ENCODE measurements at places on chromosomes 1 and 21.

GRCh38 chr1:238318294-238319110 lies 427.8 kb upstream of the ZP4 start:
- no peak for DNase-seq

- no peak for DNase-seq
These were observed 586.3 kb downstream of the LRRIQ3 start for GRCh38 chr1:73611681-73612080.

DNA sequence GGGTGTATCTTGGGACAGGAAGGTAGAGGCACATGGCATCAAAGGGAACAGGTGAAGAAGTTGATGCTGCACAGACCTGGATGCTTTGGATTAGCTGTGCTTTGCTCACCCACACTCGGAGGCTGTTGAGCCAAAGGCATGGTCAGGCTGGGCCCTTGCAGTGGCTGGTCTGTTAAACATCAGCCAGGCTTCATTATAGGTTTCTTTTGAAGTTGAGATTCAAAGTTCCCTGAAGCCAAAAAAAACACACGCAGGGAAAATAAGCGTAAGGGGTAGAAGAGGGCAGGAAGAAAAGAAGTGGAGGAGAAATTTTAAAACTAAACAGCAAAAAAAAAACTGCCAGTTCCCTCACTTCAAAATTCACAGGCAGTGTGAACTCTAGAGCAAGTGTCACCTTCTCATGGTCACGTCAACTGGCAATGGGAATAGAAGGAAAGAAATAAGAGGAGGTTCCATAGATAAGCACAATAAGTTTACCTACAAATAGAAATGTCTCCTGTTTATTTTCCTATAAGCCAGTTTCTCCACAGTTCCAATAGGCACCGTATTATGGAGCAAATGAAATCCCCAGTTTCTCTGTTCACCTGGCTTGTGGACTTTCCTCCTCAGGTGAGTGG lies 139.5 kb downstream of the PAPPA2 start:
- no peak for DNase-seq

GRCh38 chr1:245469006-245469405 lies 314.2 kb downstream of the KIF26B start:
- DNase-seq = no peak

GRCh38 chr1:25550155-25550506 lies 6.7 kb downstream of the LDLRAP1 start:
- DNase-seq = no peak

- DNase-seq = peak; percentile 76
These were observed 20.4 kb upstream of the GNG12 start for GRCh38 chr1:67853704-67854103.

- DNase-seq = no peak
These were observed 6.4 kb downstream of the INPP5B start for GRCh38 chr1:37940299-37940947.

- DNase-seq = peak; percentile 54
These were observed 2.1 kb upstream of the S100A9 start for GRCh38 chr1:153355445-153356071.

DNA sequence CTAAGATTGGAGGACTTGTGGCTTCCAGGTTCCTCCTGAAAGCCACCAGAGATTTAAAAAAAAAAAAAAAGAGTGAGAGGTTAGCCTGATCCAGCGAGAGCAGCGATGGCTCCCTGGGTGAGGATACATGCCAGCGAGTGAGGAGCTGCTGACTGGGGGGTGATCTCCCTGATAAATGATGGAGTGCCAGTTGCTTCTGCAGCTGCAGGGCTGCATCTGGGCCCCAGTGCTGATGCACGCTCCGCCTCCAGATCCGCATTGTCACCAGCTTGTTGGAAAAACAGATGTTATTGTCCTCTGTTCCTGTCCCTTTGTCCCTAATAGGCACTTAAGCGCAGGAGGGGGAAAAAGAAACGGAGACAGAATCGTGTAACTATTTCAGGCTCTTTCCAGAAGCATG lies 28.6 kb downstream of the UBIAD1 start:
- no peak for DNase-seq

GRCh38 chr1:28646040-28646439 lies 2.4 kb upstream of the RNU11 start:
- no peak for DNase-seq

DNA sequence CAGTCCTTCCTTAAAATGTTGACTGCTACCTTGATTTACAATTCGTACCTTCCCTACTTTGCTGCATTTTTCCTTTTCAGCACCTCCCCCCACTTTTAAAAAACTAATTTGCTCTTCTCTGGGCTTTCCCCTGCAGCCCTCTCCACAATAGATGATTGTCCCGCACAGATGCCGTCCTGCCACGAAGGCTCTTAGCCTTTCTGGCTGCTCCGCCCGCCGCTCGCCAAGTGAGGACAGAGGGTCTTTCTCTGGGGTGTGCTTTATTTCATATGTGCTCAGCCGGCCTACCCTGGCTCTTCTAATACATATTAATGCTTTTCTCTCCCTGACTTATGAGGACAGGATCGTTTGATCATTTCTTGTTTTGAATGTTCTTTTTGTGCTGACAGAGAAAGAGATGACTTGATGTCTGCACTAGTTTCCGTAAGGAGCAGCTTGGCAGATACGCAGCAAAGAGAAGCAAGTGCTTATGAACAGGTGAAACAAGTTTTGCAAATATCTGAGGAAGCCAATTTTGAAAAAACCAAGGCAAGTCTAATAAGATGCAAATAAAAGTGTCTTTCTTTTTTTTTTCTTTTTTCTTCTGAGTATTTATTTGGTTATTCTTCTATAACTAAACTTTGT lies 60.6 kb downstream of the SDCCAG8 start:
- DNase-seq = no peak

GRCh38 chr1:24415910-24416665 lies 486 bp downstream of the NIPAL3 start:
- peak; percentile 39 for DNase-seq

- peak; percentile 52 for DNase-seq
These were observed 112.3 kb upstream of the NFIA start for GRCh38 chr1:60969971-60970509.

DNA sequence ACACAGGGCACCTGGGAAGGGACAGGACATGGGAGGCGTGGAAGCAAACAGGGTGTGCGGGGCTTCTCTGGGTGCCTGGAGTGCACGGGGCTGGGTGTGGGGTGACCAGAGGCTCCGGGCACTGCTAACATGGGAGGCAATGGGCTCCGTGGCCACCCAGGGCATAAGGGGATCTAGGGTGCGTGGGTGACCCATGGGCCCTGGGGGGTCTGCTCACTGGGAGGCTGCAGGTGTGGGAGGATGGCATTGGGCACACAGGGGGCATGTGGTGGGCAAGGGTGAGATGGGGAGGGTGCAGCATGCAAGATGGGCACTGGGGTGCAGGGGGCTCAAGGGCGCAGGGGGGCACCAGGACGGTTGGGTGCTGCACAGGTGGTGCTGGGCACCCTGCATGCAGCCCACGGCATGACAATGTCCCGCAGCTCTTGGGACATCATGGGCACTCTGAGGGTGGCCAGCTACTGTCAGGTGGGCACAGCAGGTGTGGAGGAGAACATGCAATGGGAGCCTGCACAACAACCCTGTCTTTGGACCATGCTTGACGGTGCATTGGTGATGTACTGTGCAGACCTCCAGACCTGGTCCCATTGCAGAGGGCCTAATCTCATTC lies 15.1 kb downstream of the TRIM11 start:
- no peak for DNase-seq

GRCh38 chr1:181485287-181486097 lies 2.2 kb downstream of the CACNA1E start:
- DNase-seq = peak; percentile 87

DNA sequence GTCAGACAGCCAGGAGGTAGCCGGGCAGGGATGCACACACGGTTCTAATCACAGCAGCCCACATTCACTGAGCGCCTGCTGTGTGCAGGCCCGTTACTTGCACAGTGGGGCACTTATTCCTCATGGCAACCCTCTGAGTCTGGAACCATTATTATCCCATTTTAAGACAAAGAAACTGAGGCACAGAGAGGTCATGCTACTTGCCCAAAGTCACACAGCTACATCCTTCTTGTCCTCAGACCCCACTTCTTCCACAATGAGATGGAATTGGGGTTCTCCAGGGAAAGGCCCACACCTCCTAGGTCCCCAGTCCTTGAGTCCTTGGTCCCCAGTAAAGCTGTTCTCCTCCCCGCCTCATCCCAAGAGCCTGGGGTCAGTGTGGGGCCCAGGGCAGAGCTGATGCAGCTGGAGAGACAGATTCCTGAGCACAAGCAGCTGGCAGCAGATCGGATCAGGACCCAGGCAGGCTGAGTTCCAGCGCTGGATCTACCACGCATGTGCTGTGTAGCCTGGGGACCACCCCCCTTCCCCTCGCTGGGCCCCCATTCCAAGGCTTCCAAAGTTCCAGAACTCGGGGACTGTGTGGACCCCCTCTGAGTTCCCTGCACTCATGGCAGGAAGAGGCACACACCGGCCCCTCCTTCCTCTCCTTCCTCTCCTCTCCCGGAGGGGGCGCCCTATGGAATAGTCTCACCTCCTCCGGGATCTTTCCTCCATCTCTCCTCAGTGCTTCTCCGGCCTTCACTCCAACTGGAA lies 393.4 kb downstream of the MATN1 start:
- no peak for DNase-seq

DNA sequence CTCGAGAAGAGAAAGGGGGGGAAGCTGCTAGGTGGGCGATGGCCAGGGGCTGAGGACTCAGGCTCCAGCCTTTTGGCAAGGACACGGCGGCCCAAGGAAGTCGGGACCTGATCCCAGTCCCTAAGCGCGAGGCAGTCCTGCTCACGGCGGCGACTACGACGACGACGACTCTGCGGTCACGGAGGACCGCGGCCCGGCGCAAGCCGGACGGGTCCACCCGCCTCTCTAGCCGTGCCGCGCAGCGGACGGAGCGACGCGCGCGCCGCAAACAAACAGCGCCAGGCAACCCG lies 401 bp downstream of the WNT9A start:
- no peak for DNase-seq

DNA sequence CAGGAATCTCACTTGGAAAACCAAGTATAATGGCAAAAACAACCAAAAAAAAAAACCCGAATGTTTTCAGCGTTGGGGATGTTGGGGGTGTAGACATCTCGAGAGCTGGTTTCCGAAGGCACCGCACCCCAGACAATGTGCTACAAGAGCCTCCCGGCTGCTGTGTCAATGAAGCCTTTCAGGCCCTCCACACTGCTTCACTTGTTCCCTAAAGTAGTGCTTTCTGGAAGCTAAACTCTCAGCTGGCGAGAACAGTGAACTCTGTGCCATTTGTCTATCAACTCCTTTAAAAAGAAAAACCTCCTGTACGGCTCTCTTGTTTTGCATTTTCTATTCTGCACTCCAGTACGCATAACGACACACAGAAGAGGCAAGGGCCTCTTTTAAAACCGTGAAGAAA lies 32.5 kb downstream of the PLEKHO1 start:
- DNase-seq = no peak

GRCh38 chr21:41573902-41574690 lies 66.1 kb upstream of the TMPRSS2 start:
- no peak for DNase-seq

- DNase-seq = no peak
These were observed 76.3 kb downstream of the KCNT2 start for GRCh38 chr1:196531737-196532524.

GRCh38 chr1:25095635-25096200 lies 136.6 kb downstream of the SYF2 start:
- no peak for DNase-seq

- no peak for DNase-seq
These were observed 39.3 kb downstream of the ELK4 start for GRCh38 chr1:205592443-205593003.

DNA sequence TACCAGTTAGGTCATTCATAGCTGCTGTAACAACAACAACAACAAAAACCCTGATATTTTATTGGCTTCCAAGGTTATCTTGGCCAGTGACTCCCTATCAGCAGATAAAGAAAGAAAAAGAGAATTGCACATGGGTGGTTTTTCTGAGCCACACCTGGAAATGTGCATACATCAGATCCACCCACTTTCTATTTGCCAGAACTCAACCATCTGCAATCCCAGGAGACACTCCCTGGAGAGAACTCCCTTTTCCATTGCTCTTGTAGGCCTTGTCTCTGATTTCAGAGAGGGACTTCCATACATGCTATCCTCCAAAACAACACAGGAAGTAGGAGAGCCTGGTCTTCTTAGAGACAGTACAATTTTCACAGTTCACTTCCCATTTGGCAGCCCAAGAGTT lies 74.9 kb upstream of the ZC3H11B start:
- DNase-seq = no peak

DNA sequence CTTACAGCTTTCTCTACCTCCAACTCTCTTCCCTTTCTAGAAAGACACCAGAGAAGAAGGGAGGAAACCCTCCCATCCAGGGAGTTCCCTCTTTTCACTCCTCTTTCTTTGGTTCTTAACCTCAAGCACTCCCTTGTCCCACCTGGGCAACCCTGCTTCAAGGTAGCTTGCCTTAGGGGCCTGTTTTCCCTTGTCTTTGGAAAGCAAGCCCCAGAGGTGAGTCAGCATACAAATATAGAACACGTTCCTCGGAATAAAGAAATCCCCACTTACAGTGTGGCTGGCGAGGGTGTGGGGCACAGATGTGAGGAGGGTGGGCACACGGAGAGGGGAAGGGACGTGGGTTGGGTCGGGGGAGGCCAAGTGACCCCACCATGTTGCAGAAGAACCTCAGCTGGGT lies 26.1 kb upstream of the KCNE2 start:
- no peak for DNase-seq

GRCh38 chr1:172929006-172929405 lies 121.7 kb downstream of the TNFSF18 start:
- no peak for DNase-seq

- DNase-seq = no peak
These were observed 183.6 kb downstream of the DYRK1A start for GRCh38 chr21:37550157-37550556.

Data from NCI-H1105 treated with DMSO at 0.1 percent for 48 hours (cell line).